ENCODE measurements at places on chromosomes 5 and 9.

- no peak for DNase-seq
These were observed 681.9 kb upstream of the ARRDC3 start for GRCh38 chr5:92064993-92065392.

DNA sequence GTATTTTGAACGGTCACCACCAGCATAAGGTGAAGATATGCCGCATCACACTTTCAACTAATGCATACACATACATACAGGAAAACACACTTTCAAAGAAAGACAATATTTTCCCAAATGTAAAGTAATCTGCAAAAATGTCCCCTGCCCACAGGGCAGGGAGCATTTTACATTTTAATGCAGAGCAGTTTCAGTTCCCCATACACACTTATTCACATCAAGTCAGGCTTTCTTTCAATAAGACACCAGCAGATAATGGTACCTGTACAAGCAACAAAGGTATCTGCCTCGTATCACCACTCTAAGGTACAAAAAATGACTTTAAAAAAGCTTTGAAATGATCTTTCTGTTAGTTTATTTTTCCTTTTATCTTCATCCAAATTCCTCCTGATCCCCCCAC, 247.1 kb upstream of the CCNG1 start:
- no peak for DNase-seq

GRCh38 chr9:80285326-80285725, 713.6 kb downstream of the TLE4 start:
- DNase-seq: no peak

GRCh38 chr5:948472-949274, 56.0 kb downstream of the TRIP13 start:
- no peak for DNase-seq

DNA sequence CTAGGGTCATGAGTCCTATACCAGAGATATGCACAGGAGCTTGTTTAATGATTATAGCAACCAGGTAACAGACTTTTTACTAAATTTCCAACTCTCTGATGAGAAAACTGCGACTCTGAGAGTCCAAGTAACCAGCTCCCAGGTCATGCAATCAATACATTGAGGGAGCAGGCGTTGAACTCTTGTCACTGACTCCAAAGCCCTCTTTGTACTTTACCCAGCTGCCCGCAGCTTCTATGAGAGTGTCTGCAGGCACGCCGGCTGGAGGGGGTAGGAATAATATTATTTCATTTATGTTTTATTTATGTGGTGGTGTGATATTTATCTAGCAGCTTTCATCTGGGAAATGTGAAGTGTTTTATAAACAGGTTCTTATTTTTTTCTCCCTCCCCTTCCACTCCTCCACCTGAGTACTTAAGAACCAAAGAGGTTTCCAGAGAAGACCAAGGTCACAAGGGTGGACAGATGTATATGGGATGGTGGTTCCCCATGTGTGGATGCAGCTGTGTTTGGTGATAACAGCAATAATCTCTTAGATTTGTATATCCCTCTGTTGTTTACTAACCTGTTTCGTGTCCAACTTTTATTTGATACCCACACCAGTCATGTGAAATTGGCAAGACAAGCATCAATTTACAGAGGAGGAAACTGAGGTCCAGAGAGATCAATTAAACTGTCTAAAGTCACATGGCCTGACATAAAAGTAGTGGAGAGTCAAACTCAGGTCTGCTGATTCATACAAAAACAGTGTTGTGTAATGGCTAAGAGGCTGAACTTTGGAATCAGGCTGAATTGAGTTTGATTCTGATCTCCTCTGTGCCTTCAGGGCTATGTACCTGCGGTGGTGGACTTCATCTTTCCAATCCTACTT, 140.2 kb upstream of the TRIM32 start:
- DNase-seq: no peak

DNA sequence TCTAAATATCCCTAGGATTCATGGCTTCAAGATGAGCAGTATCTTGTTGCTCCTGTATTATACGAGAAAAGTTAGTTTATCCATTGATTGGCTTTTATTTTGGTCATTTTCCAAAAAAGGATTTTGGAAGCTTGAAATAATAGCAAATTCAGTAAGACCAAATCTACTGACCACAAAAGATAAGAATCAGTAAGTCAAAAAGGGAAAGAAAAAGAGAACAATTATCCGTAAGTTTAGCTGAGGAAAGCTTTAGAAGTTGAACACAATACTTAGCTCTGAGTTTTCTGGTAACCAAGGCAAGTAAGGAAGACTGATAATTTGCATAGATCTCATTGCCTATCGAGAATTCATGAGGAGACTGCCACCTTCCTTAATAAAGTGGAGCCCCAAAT, 9.1 kb downstream of the TGFBR1 start:
- DNase-seq: no peak

GRCh38 chr5:107653685-107654084, 17.1 kb downstream of the EFNA5 start:
- no peak for DNase-seq

- no peak for DNase-seq
These were observed 42.0 kb upstream of the KCNN2 start for GRCh38 chr5:114319821-114320220.

GRCh38 chr5:62144401-62145022, 161.5 kb upstream of the KIF2A start:
- DNase-seq: no peak

- DNase-seq: no peak
These were observed 6.2 kb upstream of the SCAMP1 start for GRCh38 chr5:78354066-78354670.

- DNase-seq: no peak
These were observed 1571.7 kb upstream of the NUDT12 start for GRCh38 chr5:105134328-105134727.

DNA sequence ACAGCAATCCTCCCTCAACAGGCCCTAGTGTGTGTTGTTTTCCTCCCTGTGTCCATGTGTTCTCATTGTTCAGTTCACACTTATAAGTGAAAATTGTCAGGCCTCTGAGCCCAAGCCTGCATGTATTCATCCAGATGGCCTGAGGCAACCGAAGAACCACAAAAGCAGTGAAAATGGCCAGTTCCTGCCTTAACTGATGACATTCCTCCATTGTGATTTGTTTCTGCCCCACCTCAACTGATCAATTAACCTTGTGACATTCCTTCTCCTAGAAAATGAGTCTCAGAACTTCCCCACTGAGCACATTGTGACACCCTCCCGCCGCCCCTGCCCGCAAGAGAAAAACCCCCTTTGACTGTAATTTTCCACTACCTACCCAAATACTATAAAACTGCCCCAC, 17.4 kb upstream of the TRPC7 start:
- DNase-seq: no peak

DNA sequence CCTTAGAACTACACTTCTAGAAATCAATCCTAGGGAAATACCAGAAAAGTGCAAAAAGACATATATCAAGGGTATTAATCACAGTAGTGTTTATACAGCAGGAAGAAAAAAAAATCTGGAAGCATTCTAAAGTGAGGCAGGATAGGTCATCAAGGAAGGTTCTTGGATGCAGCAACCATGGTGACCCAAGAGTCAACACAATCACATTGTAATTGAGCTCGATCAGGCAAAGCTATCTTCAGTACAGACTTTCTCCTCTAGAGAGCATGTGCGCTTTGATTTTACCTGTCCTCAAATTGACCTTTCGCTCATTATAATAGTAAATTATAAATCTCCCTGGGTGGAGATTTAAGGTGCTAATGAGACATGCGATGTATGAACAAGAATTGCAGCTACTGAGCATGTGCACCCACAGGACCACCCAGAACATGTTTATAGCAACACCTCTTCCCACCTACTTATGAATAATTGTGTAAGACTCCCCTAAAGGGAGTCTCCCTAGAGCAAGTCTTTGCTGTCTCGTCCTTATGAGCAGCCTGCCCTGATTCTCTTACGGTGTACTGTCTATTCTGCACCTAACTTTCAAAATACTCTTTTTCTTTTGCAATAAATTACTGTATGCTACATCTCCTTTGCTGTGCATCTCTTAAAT, 297.7 kb downstream of the ATPSCKMT start:
- DNase-seq: no peak

- DNase-seq: no peak
These were observed 66.1 kb downstream of the RAI14 start for GRCh38 chr5:34722183-34722582.

- DNase-seq: no peak
These were observed 21.8 kb downstream of the STK10 start for GRCh38 chr5:172166030-172166826.

DNA sequence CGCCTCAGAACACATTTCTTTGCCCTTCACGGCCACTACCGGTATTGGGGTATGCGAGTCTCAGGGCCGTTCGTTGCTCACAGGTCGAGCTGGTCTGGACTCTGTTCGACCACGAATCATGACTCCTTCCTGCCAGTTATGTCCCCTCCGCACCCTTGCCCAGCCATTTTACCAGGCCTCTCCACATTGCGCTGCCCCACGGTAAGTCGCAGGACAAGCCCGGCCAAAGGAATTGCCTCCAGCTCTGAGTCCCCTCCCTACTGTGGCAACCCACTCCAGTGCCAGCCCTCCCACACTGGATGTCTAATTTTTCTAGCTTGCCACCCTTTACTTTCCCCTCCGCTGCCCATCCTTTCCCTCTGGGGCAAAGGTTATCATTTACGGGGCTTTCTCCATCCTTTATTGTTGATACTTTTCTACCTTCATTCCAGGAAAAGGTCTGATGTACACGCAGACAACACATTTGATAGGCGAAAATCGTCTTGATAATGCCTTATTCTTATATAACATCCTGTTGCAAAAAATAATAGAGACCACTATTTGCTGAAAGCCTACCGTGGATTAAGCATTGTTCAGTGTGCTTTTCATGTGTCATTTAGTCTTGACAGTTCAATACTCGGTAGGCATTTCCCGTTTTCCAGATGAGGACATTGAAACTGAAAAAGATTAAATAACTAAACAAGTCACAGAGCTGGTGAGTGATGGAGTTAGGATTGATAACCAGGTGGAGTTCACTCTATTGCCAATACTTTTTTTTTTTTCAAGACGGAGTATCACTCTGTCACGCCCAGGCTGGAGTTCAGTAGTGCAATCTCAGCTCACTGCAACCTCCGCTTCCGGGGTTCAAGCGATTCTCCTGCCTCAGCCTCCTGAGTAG, 958 bp upstream of the HSPA5 start:
- DNase-seq: peak; percentile 42

DNA sequence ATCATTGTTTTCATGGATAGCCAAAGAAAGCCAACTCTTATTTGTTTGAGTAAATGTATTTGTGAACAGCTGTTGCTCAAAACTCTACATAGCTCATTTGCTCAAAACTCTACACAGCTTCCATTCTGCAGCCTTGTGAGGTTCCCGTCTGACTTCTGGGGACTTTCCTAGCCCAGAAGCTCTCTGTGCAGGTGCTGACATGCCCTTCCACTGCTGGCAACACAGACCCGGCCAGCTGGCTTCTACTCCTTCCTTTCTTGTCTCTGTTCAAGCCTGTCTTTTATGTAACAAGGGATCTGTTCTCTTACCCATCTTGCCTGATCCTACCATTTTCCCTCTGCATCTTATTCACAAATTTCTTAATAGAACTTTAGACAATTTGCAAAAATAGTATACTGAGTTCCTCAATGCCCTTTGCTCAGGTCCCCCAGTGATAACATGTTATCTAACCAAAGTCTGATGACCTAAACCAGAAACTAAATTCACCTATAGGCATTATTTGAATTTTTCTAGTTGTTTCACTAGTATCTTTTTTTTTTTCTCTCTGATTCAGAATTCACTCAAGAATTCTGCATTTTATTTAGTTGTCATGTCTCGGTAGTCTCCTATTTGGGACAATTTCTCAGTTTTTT, 556.5 kb upstream of the SEMA6A start:
- no peak for DNase-seq

DNA sequence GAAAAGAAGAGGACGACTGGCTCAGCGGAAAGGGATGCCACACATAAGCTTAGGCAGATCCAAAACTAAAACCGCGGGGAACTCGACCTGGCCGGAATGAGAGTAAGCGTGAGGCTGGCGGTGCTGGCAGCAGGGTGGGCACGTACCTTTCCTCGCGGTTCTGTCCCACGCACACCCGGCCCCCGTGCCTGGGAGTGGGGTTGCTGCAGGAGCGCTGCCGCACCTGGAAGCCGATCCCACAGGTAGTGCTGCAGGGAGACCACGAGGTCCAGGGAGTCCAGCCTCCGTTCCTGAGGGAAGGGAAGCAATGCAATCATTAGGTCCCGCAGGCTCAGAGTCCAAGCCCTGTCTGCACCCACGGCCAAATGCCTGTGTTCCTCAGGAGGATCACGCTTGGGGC, 427.0 kb downstream of the SEMA5A start:
- no peak for DNase-seq

DNA sequence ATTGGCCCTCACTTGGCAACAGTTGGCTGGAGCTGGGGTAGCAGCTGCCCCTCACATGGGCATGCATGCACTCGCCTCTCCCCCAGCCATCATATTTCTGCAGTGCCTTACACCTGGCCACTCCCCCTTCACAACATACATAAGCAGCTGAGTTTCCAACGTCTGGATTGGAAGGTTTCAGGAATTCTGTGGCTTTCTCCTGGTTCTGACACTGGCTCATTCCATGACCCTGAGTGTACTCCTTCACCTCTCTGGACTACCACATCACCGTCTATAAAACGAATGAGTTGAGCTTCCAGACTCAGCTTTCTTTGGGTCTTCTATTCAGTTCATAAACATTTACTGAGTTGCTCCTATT, 84.3 kb downstream of the GALNT10 start:
- DNase-seq: no peak

GRCh38 chr5:170511551-170512258, 7.9 kb downstream of the KCNIP1 start:
- DNase-seq: no peak

All from heart left ventricle (tissue), 16 donors.